LoVo (cell line): ENCODE measurements at places on chromosomes 6 and 20.

GRCh38 chr6:82687855-82688254, 324.2 kb downstream of the TPBG start:
- no peak for DNase-seq

GRCh38 chr6:80639181-80639629, 532.7 kb downstream of the BCKDHB start:
- DNase-seq: no peak

DNA sequence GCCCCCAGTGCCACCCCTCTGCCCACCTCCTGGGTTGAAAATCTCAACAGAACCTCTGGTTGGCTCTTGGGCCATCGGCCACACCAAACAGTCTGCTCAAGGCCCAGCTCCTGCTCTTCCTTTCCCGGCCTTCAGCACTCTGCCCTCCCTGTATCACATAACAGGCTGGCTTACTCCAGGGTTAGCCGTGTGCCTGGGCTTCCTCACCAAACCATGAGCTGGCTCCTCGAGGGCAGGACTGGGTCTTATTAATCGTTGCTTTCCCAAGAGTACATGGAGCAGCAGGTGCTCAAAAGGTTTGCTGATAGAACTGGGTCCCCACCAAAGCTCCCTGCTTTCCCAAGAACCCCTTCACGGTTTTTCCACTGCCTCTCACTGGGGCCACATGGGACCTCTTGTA, 12.7 kb upstream of the FAM83C start:
- no peak for DNase-seq

DNA sequence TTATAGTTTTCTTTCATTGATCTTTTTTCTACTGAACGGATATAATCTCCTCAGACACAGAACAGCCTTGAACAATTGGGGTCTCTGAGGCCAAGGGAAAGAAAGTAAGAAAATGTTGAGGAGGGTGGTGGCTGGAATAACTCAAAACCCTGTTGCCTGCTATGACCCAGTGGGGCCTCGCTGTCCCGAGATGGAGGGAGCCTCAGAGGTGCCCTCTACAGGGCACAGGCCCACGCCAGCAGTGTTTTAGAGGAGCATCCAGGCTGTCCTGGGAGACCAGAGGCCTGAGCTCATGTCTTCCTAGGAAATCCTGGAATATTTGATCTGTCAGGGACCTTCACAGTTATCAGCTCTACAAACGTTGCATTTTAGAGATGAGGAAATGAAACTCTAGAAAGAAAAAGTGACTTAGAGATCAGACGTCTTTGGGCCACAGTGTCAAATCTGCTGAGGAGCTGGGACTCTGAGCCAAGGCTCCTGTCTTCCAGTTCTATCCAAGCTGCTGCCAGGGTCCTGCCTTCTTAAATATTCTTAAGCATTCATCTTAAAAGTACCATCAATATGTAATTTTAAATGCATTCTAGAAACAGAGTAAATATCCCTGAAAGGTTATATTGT, 26.3 kb downstream of the ALDH5A1 start:
- peak; percentile 28 for DNase-seq

- no peak for DNase-seq
Measured at GRCh38 chr6:109397020-109397419, 14.8 kb upstream of the CD164 start.

- no peak for DNase-seq
Measured at GRCh38 chr6:148146717-148147462, 195.7 kb upstream of the SASH1 start.

GRCh38 chr6:151723152-151723551, 84.3 kb upstream of the ESR1 start:
- DNase-seq: no peak

DNA sequence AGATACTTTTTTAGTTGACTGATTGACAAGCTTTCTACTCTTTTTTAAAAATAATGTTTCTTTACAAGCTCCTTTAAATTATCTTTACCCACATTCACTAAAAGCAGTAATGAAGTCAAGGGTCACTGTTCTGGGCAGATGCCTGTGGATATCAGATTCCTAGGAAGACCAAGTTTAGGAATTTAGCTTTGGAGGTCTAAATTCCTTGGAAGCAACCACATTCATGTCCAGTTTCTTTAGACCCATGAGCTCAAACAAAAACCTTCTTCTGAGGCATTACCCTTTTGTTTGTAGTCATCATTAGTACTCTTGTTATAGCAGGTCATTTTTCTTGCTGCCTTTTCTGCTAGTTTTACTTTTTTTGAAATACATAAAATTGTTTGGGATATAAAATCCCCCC, 462.9 kb upstream of the JAG1 start:
- DNase-seq: no peak

GRCh38 chr20:63061051-63061770, 54.4 kb upstream of the BHLHE23 start:
- DNase-seq: no peak

- DNase-seq: no peak
Measured at GRCh38 chr20:62951143-62951895, 1.2 kb upstream of the SLC17A9 start.

DNA sequence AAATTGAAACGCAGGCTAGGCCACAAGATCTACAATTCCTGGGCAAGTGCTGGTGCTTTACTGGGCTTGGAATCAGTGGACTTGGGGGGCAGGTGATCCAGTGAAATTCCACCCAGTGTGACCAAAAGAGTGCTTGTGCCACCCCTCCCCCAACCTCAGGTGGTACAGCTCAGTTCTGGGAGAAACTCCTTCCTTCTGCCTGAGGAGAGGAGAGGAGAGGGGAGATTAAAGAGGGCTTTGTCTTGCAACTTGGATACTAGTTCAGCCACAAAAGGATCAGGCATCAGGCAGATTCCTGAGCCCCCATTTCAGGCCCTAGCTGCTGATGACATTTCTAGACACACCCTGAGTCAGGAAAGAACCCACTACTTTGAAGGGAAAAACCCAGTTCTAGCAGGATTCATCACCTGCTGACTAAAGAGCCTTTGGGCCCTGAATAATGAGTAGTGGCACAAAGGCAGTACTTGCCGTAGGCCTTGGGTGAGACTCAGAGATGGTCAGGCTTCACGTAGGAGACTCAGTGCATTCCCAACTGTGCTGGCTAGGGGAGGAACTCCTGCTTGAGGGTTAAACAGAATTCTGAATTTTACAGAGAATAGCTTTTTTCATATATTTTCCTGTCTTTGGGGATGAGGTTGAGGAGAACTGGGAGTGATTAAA, 446.7 kb downstream of the BMP2 start:
- no peak for DNase-seq

GRCh38 chr6:21808551-21809242, 215.1 kb downstream of the SOX4 start:
- DNase-seq: peak; percentile 11

DNA sequence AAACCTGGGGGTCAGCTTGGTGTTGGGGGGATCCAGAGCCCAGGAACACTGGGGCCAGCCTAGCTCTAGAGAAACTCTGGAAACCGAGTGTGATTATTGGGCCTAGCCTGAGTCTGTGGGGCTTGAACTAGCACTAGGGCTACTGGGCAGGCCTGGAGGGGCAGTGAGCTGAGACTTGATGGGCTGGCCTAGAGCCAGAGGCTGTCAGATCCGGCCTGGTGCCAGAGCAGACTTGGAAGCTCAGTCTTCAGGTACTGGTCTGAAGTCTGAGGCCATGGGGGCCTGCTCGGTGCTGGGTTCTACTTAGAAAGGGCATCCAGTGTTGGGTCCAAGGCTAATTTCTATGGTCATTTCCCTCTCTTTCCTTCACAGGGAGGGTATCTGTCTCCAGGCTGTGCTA, 2.7 kb downstream of the DEFB112 start:
- no peak for DNase-seq

GRCh38 chr6:55836945-55837344, 38.4 kb downstream of the BMP5 start:
- no peak for DNase-seq

- DNase-seq: no peak
Measured at GRCh38 chr20:41696428-41696827, 78.3 kb upstream of the CHD6 start.

- DNase-seq: no peak
Measured at GRCh38 chr6:34176261-34177031, 30.6 kb upstream of the GRM4 start.

GRCh38 chr6:111987295-111987694, 66.6 kb upstream of the CCN6 start:
- no peak for DNase-seq

DNA sequence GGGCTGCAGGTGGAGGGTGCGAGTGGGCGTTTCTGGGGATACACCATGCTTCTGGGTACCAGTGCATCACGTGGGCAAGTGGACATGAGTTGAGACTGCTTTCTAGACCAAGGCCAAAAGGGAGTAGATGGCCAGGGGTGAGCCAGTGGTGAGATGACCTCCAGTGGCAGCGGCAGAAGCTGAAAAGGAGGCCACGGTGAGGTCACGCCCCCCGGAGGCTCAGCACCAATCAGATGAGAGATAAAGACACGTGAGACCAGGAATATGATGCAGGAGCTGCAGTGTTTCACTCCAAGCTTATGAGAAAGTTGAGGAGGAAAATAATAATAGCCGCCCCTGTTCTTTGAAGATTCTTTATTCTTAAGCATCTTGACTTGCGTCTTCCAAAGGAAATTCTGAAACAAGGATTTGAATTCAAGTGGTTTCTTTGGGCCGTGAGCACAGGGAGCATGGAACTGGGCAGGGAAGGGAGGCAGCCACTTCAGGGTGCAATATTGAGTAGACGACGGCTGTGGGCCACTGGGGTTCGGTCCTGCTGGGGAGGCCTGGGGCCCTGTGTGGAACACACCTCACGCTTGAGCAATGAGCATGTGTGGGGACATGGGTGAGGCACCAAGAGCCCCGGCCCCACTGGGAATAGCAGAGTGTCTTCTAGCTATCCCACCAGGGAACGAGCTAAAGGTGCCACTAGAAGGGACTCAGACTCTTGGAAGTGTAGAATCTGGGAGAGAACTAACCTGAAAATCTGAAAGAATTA, 156.7 kb upstream of the LRFN2 start:
- DNase-seq: no peak

DNA sequence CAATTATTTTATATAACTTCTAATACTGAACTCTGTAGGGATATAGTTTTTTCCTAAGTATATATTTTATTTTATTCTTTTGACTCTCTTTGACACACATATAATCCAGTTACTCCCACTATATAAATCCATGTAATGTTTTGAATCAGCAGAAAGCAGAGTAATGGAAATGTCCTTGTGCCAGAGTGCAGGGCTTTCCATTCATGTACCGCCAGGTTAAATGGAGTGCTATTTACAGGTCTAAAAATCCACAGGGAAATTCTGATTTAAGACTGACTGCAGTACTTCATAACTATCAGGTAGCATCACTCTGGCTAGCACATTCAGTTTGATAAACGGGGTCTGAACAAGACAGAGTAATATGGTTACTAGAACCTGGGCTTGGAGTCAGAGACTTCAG, 626.8 kb downstream of the COL12A1 start:
- no peak for DNase-seq

DNA sequence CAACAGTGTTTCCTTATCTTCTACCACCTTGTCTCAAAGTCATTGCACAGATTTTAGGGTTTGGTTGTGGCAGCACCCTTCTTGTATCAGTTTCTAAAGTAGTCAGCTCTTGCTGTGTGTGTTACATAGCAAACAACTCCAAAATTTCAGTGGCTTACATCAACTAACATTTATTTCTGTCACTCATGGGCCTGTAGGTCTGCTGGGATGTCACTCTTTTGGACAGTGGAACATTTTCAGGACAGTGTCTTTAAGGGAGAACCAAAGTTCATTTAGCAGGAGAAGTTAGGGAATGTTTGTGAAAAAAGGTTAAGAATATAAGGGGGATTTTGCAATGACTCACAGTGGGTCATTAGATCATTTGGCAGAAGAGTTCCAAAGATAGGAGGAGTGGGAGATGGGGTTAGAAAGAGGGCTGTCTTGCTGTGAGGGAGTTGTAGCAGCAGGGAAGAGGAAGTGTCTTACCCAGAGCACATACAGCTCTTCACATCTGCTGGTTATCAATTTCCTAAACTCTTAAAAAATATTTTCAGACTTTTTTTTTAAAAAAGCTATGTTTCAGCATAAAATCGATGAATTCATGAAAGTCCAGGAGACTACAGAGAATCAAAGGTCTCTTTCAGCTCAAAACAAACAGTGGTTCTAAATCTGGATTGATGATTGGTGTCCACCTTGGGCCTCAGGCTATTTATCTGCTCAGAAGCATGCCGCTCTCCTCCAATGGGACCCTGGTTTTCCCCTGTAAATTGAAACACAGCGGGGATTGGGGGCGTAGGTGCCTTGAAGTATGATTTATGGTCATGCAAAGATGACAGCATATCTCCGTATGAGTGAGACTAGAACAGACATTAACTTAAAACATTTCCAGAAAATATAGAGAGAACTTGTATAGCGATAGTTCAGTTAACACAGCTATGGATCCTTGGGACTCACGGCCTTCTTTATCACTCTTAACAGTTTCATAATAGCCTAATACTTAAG, 117.3 kb downstream of the B3GAT2 start:
- DNase-seq: no peak

DNA sequence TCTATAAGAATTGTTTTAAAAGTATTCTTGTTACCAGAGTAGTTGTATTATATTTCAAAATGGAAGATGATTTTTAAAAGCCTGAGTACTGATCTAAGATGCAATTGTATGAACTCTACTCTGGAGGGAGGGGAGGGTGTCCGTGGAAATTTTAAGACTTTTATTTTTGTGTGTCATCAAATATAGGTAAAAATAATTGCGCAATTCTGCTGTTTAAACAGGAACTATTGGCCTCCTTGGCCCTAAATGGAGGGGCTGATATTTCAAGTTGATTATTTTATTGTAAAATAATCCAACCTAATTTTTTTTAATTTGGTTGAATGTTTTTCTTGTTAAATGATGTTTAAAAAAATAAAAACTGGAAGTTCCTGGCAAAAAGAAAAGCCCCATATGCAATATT, 38.1 kb upstream of the RPP40 start:
- no peak for DNase-seq

GRCh38 chr6:101762851-101763250, 369.3 kb downstream of the GRIK2 start:
- DNase-seq: no peak

DNA sequence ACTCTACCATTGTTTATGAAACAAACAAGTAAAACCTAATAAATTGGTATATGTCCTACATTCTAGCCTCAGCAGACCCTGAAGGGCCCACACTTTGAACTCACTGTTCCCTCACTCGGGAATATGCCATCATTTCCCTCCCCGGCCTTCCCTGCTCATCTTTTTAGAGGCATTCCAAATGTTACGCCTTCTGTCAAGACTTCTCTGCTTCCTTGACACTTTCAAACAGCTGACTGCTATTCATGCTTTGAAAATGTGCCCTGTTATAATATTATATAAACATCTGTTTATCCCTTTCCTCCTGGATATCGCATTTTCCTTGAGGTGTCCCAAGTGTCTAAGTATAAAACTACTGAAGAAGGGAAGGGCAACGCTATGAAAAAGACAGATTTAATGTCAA, 249.5 kb upstream of the THEMIS start:
- DNase-seq: no peak

GRCh38 chr6:150332939-150333584, 35.8 kb upstream of the IYD start:
- no peak for DNase-seq

DNA sequence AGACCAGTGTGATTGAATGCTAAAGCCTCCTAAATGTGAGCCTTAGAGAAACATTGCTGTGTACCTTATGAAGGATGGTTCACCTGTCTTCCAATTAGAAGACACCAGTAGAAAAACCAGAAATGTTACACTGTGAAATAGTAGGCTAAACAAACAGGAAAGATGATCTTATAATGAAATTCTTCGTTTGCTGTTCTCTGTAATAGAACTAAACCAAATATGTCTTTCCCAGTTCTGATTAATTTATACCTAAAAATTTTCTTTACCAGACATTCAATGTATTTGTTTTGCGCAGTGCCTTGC, 114.8 kb downstream of the RTN4IP1 start:
- DNase-seq: no peak

GRCh38 chr20:43921227-43921780, 6.7 kb downstream of the TOX2 start:
- DNase-seq: no peak
